ENCODE measurements at places on chromosomes 2 and 18.

DNA sequence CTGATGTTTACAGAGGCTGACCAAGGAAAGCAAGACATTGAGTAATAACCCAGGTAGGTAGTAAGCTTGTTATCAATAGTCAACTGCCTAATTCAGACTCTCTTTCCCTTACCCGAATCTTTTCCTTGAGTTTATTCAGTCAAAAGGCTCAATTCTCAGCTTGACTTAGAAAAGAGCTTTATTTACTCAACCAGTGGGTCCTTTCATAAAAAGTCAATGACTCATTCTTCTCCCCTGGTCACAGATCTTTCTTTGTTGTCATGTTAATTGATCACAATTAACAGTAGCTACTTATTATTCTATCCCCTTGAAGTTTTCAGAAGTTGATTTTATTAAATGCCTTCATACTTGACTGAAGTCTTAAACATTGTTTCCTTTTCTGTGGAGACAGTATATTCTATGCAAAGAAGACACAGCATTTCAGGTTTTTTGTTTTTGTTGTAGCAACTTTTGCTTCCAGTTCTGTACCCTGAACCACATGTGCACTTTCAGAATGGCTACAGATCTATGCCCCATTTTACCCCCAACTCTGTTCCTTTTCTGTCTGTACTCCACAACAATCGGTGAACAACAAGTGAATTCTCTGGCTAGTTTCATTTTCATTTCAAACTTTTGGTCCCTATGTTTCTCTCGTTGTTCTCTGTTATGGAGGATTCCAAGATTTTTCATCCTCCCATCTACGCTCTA is 428.3 kb downstream of the NCKAP5 start:
- H3K4me3 ChIP-seq: no peak overlapping the region
- DNase-seq: no peak
- no peak overlapping the region for H3K27ac ChIP-seq
- no peaks in the 10 kb centered on the region for H3K4me1 ChIP-seq

DNA sequence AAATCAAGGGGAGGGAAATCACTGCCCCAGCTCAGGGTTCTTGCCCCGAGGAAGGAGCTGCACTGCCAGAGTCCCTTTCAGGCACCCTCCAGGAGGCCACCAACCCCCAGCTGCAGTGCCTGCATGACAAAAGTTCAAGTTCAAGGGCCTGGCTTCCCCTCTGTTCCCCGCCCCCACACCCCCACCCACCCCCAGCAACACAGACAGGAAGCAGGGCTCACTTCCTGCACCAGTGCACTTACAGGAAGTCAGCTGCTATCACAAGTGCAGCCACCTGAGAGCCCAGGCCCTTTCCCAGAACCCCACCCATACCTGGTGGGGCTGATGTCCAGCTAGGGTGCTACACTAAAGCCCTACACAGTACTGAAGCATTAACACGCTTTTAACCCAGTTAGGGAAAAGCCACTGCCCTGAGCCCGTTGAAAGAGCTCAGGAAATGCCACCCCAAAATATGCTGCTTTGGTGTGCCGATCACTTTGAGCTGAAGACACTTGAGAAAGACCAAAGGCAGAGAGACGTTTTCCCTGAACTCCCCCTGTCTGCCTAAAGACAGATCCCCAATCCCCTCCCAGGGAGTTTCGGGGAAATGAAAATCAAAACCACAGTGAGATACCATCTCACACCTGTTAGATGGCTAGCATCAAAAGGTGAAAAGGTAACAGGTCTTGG is 109.9 kb upstream of the CAB39 start:
- H3K27ac ChIP-seq: peak overlapping the region; percentile 75
- peaks cover 57% of the 10 kb centered on the region for H3K36me3 ChIP-seq
- no peak overlapping the region for H3K4me3 ChIP-seq
- peak; percentile 27 for DNase-seq
- H3K27me3 ChIP-seq: no peaks in the 10 kb centered on the region

DNA sequence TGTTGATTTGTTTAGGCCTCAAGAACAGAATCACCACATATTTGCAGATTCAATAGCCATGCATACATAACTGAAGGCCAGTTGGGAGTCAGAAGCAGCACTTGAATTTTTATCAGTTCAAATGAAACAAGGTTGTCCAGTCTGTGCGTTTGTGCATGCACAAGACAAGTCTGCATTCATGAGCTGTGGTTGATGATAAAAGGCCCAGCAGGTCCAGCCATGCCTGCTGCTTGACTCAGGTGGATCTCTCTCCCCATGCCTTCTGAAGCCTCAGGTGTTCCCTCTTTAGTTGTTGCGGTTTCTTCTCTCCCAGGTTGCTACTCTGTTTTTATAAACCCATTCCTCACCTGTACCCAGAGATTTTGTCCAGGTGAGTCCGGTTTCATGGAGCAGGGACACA is 124.5 kb downstream of the CCDC102B start:
- no peak overlapping the region for H3K4me3 ChIP-seq
- DNase-seq: no peak
- H3K27ac ChIP-seq: no peak overlapping the region
- H3K27me3 ChIP-seq: no peaks in the 10 kb centered on the region

GRCh38 chr2:229947544-229947943 is 25.2 kb downstream of the FBXO36 start:
- peaks cover 10% of the 10 kb centered on the region for H3K4me1 ChIP-seq
- no peaks in the 10 kb centered on the region for H3K36me3 ChIP-seq
- no peak overlapping the region for H3K27ac ChIP-seq
- H3K27me3 ChIP-seq: no peaks in the 10 kb centered on the region
- no peak overlapping the region for H3K4me3 ChIP-seq
- no peak for DNase-seq

GRCh38 chr2:231673348-231673770 is 35.0 kb upstream of the PTMA start:
- no peaks in the 10 kb centered on the region for H3K27me3 ChIP-seq
- H3K36me3 ChIP-seq: no peaks in the 10 kb centered on the region
- H3K4me3 ChIP-seq: no peak overlapping the region

GRCh38 chr2:673615-674320 is 3.4 kb downstream of the TMEM18 start:
- H3K36me3 ChIP-seq: peaks cover 46% of the 10 kb centered on the region
- no peaks in the 10 kb centered on the region for H3K27me3 ChIP-seq
- H3K4me1 ChIP-seq: peaks cover 31% of the 10 kb centered on the region
- no peak overlapping the region for H3K4me3 ChIP-seq
- peak overlapping the region; percentile 58 for H3K27ac ChIP-seq

GRCh38 chr2:68544811-68545210 is 77.4 kb downstream of the APLF start:
- H3K4me3 ChIP-seq: no peak overlapping the region
- H3K4me1 ChIP-seq: peaks cover 2% of the 10 kb centered on the region

GRCh38 chr2:209323738-209324137 is 100.1 kb upstream of the MAP2 start:
- H3K27ac ChIP-seq: no peak overlapping the region
- no peak for DNase-seq
- no peaks in the 10 kb centered on the region for H3K4me1 ChIP-seq
- H3K4me3 ChIP-seq: no peak overlapping the region

GRCh38 chr2:74841641-74842040 is 7.7 kb downstream of the HK2 start:
- H3K4me3 ChIP-seq: no peak overlapping the region
- DNase-seq: no peak
- H3K27ac ChIP-seq: no peak overlapping the region
- H3K27me3 ChIP-seq: no peaks in the 10 kb centered on the region

DNA sequence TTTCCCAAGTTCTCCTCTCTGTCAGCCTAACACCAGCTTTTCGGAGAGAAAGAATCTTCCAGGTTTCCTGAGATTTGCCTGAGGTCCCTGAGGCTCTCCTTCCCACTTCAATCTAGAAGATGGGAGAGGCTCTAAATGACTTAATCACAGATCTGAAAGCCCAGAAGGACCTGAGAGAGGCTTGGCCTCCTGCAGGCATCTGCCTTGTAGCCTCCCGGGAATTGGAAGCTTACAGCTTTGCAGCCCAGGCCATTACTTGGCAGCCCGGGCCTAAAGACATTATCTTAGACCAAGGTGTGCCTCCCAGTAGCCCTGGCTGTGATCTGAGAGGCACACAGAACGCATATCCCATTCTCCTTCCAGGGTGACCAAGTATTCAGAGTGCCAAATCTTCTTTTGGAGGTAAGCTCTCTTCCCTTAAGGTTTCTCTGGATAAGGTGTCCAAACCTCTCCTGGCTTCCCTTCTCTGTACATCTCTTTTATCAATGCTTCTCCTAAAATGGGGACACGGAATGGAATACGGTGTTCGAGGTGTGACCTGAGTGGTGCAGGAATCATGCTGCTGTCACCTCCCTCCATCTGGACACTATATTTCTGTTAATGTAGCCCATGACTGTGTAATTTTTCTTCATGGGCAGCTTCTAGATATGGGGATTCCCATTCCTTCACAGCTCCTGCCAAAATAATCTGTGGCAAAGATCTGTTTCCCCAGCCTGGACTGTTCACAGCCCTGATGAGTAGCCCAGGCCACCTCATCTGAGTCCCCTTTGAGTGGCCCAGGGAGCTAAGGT is 16.0 kb downstream of the CTIF start:
- no peaks in the 10 kb centered on the region for H3K36me3 ChIP-seq
- no peak for DNase-seq
- no peak overlapping the region for H3K4me3 ChIP-seq
- no peaks in the 10 kb centered on the region for H3K4me1 ChIP-seq
- no peaks in the 10 kb centered on the region for H3K27me3 ChIP-seq

- no peak for DNase-seq
- no peak overlapping the region for H3K27ac ChIP-seq
- H3K27me3 ChIP-seq: no peaks in the 10 kb centered on the region
- H3K4me1 ChIP-seq: peaks cover 4% of the 10 kb centered on the region
- H3K36me3 ChIP-seq: no peaks in the 10 kb centered on the region
Observed at GRCh38 chr18:644395-645004, 13.0 kb upstream of the TYMS start.

DNA sequence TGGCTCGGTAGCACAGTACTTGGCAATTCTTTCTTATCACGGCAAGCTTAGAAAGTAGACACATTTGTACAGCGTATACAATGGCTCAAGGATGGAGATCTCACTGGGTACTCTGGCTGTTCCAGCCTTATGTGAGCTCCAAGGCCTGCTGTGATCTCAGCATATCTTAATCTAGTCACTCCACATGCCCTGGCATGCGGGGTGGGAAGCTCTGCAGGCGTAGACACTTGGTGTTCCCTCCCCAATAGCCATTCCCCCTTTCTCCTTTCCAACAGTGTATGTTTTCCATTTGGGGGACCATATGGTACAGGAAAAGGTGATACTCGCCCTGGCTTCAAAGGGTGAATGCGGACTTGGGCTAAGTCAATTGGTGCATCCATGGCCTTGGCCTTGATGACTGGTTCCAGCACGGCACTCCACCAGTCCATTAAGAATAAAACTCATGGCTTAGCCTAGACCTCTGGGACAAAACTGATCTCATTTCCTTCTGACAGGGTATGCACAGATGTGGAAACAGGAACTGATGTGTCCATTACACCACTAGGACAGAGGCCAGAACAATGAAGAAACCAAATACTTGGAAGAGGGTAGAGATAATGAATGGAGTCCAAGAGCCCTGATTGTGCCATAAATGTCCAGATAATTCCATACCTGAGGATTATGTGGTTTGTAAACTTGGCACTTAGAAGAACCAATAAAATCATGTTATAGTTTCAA is 28.4 kb downstream of the TGIF1 start:
- no peaks in the 10 kb centered on the region for H3K36me3 ChIP-seq
- peaks cover 6% of the 10 kb centered on the region for H3K27me3 ChIP-seq
- no peak for DNase-seq
- H3K4me3 ChIP-seq: no peak overlapping the region
- peaks cover 4% of the 10 kb centered on the region for H3K4me1 ChIP-seq

DNA sequence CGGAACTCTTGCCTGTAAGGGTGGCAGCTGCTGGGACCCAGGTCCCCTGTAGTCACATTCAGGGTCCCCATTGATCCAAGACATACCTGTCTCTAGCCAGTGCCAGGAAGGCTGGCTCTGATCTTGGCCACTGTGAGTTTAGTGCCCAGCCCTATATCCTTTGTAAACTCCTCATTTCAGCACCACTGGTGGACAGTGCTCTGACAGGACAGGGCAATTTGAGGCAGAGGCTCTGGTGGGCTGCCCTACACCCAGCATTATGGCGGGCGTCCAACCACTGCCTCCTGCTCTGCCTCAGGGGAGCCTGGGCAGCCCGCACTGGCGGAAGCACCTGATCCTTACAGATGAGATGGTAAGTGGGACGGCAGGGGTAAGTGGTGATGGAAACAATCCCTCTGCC is 55.2 kb upstream of the MGAT4A start:
- no peak overlapping the region for H3K4me3 ChIP-seq
- no peak for DNase-seq
- peaks cover 17% of the 10 kb centered on the region for H3K27me3 ChIP-seq

- no peak overlapping the region for H3K27ac ChIP-seq
- DNase-seq: no peak
- H3K36me3 ChIP-seq: peaks cover under 1% of the 10 kb centered on the region
Observed at GRCh38 chr2:173216051-173216450, 138.6 kb upstream of the CDCA7 start.

- peaks cover 3% of the 10 kb centered on the region for H3K27me3 ChIP-seq
- no peak overlapping the region for H3K27ac ChIP-seq
- H3K4me3 ChIP-seq: no peak overlapping the region
- no peaks in the 10 kb centered on the region for H3K4me1 ChIP-seq
- no peak for DNase-seq
- no peaks in the 10 kb centered on the region for H3K36me3 ChIP-seq
Observed at GRCh38 chr2:48180557-48180956, 274.3 kb upstream of the FBXO11 start.

DNA sequence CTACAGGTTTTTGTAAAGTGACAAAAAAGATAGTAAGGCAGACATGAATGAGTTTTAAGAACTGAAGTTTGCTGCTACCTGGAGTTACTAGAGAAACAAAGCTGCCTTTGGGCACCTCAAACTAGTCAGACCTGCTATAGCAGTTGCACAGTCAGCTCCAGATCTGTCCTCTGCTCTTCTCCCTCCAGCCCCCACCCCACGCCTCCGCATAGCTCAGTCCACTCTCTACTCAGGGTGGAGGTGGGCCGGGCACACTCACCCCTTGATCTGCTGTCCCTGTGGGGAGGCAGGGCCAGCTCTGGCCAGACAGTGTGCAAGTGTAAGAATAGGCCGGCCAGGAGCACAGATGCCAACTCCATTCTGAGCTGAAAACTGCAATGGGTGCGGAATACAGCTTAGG is 4.1 kb downstream of the SERTAD2 start:
- peaks cover 63% of the 10 kb centered on the region for H3K4me1 ChIP-seq
- peak overlapping the region; percentile 62 for H3K27ac ChIP-seq
- H3K36me3 ChIP-seq: no peaks in the 10 kb centered on the region
- peak overlapping the region; percentile 31 for H3K4me3 ChIP-seq

GRCh38 chr18:9709304-9709877 is 1.3 kb downstream of the RAB31 start:
- H3K36me3 ChIP-seq: no peaks in the 10 kb centered on the region
- peaks cover 80% of the 10 kb centered on the region for H3K27me3 ChIP-seq

DNA sequence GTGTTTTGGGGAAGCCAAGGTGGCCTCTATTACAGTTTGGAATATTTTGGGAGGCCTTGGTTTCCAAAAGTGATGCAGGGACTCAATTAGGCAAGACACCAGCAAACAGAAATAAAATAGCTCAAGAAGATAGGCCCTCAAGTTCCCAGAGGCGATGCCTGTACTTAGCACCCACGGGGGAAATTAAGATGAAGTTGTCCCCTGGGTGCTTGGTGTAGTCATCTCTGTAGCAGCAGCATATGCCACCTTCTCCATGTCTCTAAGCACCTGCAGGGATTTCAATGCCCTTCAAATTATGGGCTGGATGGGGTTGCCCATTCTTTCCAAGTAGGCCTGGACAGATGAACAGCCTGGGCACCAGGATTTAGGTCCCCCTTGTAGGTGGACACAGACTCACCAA is 185.0 kb downstream of the CTIF start:
- H3K4me1 ChIP-seq: peaks cover 17% of the 10 kb centered on the region
- DNase-seq: no peak
- H3K36me3 ChIP-seq: no peaks in the 10 kb centered on the region
- H3K27me3 ChIP-seq: no peaks in the 10 kb centered on the region
- no peak overlapping the region for H3K4me3 ChIP-seq
